ENCODE measurements at places on chromosomes 5 and 9. TPM values are rescaled to one million over a fixed set of nuclear protein-coding genes. Genes with fewer than 3 reads are reported as not detected.

The CER1 gene
- not detected for total RNA-seq

The EIF4E1B gene
- total RNA-seq, result not detected

The PCDHA11 gene
- total RNA-seq, result 0.08 TPM

The TICAM2 gene
- total RNA-seq, result 0.73 TPM

The AGXT2 gene
- not detected for total RNA-seq

Data from A549 treated with RU486 at 1 μM for 4 hours (cell line).